Fibroblast of the aortic adventitia (primary cell): ENCODE measurements at places on chromosomes 3 and 15. TPM values are rescaled to one million over a fixed set of nuclear protein-coding genes. Genes with fewer than 3 reads are reported as not detected.

The GOLGA8G gene
- total RNA-seq = not detected in 2 replicates

The RAB5A gene
- 13.7 and 64.2 TPM in 2 replicates for total RNA-seq

The FRMD5 gene
- total RNA-seq = 9.9 and 16.3 TPM in 2 replicates

The NR1I2 gene
- 0.27 TPM in 1 of 2 replicates, not detected in the other for total RNA-seq

The SORD gene
- 9.8 and 13.2 TPM in 2 replicates for total RNA-seq

The MESP2 gene
- 1.3 and 2.9 TPM in 2 replicates for total RNA-seq

The CACNA2D3 gene
- 0.45 TPM in 1 of 2 replicates, not detected in the other for total RNA-seq

The EXD1 gene
- total RNA-seq = not detected in 2 replicates

The POPDC2 gene
- 0.27 and 1.6 TPM in 2 replicates for total RNA-seq

The CAPN7 gene
- total RNA-seq = 36.3 and 47.3 TPM in 2 replicates

The PHLDB2 gene
- 61.9 and 79.2 TPM in 2 replicates for total RNA-seq

The CLRN1 gene
- total RNA-seq = not detected in 2 replicates

The AGBL1 gene
- total RNA-seq = not detected in 2 replicates

The FANCD2OS gene
- total RNA-seq = not detected in 2 replicates

The CGNL1 gene
- total RNA-seq = 0.90 and 11.0 TPM in 2 replicates

The C3orf22 gene
- not detected in 2 replicates for total RNA-seq

The LDHAL6B gene
- total RNA-seq = not detected in 2 replicates

The ITGB5 gene
- 308 and 429 TPM in 2 replicates for total RNA-seq

The ZNF860 gene
- 0.33 and 1.2 TPM in 2 replicates for total RNA-seq

The RASL12 gene
- 1.7 and 1.9 TPM in 2 replicates for total RNA-seq

The COL6A5 gene
- total RNA-seq = under 0.01 TPM in 1 of 2 replicates, not detected in the other

The OIP5 gene
- total RNA-seq = 0.25 and 9.0 TPM in 2 replicates

The CEP19 gene
- total RNA-seq = 4.0 and 6.5 TPM in 2 replicates
